ENCODE measurements at places on chromosomes 11 and 22.

- DNase-seq, result no peak
Measured at GRCh38 chr11:19984048-19984742, 176.1 kb downstream of the DBX1 start.

GRCh38 chr22:48188231-48188721 is 1425.8 kb downstream of the TBC1D22A start:
- DNase-seq, result no peak

DNA sequence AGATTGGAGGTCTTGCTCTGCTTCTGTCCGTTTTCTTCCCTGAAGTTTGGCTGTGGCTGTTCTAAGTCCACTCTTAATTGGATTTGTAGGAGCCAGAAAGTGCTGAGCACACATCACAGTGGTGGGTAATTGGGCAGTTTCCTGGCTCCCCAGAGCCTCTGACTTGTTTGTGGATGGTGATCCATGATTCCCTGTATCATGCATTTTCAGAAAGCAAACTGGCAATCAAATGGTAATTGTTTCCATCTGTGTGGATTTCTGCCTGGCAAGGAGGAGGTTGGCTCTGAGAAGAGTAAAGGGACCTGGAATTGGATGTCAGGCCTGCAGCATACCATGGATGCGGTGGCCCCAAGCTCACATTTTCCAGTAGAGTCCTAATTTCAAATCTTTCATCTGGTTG is 49.5 kb downstream of the PPFIBP2 start:
- DNase-seq, result no peak

DNA sequence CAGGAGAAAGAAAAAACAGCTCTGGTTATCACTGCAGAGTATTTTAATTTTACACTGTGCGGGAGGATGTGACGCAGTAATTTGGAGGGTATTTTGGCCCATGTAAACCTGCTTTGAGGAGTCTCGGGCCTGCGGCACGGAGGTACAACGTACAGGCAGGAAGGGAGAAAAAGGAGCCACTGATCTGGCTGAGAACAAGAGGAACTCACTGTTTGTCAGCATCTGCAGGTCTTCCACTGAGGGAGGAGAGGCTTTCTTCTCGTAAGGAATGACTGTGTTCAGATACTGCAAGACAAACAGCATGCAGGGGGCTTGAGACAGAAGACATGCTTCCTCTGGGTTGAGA is 44.0 kb downstream of the FEZ1 start:
- DNase-seq, result no peak

DNA sequence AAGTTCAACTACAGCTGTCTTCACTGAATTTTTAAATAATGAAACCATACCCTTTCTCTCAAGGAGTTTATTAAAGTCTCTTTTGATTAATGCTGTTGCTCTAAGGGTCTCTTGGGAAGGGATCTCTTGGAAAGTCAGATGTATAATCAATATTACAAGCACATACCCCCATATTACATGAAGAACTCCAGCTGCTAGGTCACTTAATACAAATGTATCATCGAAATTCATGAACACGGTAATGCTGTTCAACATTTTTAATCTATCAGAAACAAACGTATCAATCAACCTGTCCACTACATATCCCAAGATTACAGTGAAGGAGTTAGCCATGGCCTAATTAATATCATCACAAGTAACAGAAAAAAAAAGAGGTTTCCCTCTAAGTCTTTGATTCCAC is 383.2 kb upstream of the ARHGAP42 start:
- DNase-seq, result no peak

GRCh38 chr11:115500547-115501501 is 3.4 kb downstream of the CADM1 start:
- peak; percentile 46 for DNase-seq

DNA sequence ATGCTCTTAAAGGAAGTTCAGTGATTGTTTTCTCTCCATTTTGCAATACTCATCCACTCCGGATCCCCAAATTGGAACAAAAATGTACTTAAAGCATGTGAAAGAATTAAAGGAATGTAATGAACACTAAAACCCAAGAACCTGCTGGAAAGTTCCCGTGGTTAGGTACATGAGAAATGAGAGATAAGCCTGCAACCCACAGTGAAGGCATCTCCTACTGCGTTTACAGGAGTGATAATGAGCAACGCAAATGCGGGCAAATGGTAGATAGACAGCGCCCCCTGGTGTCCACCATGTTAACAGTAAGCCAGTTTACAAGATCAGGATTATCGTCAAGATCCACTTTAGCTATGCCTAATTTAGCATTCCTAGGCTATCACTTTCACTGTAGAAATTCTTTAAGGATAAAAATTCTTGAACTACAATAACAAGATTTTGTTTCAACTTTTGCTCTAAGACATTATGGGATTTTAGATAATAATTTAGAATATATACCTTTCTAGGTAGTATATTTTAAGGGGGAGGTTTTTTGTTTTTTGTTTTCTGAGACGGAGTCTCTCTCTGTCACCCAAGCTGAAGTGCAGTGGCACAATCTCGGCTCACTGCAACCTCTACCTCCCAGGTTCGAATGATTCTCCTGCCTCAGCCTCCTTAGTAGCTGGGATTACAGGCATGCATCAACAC is 29.9 kb downstream of the ALG9 start:
- peak; percentile 97 for DNase-seq

DNA sequence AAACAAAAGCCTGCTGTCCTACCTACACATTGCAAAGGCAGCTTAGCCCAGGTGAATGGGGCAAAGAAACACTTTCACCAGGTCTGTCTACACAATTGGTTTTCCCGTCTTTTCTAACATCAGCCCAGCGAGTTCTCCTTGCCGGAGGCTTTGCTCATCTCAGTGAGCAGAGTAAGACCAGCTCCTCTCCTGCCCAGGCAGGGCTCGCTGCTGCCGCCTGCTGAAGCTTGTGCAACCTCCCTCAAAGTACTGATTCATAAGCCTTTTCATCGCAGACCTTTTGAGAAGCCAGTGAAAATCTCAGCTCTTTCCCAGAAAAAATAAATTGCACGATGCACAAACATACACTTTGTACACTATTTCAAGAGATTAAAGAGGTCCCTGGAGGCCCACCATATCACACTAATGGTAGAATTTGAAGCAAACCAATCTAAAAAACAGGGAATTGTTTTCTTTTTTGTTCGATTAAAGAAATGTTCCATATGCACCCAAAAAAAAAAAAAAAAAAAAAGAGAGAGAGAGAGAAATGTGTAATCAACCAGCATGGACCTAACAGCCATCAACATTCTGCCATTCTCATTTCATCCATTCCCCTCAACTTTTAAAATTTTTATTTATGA is 328.1 kb upstream of the MPPED2 start:
- peak; percentile 39 for DNase-seq

DNA sequence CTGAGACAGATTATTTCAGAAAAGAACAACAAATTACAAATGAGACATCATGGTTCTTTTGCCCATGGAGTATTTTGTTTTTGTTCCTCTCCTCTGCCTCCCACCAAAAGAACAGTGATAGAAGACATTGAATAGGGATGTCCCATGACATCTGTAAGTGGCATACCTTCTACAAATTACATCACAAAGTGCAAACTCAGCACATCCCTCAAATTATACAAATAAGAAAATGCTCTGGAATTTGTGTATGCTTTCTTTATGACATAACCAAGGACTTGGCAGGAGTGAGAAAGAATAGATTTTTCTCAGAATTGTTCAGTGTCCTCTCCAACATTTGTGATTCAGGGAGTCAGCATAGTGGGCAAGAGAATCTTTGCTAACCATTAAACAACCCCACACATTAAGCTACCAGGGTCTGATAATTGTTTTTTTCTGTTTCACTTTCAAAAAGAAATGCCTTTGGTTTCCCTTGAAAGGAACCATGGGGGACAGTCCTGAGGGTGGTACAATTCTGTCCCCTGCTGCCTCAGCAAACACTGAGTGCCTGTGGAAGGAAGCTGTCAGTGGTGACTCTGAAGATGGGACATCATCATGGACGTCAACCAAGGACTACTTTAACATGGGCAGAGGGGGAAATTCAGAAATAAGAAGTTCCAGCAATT is 430.3 kb downstream of the AASDHPPT start:
- no peak for DNase-seq

- DNase-seq, result no peak
Measured at GRCh38 chr11:80327956-80328614, 887.3 kb upstream of the TENM4 start.

DNA sequence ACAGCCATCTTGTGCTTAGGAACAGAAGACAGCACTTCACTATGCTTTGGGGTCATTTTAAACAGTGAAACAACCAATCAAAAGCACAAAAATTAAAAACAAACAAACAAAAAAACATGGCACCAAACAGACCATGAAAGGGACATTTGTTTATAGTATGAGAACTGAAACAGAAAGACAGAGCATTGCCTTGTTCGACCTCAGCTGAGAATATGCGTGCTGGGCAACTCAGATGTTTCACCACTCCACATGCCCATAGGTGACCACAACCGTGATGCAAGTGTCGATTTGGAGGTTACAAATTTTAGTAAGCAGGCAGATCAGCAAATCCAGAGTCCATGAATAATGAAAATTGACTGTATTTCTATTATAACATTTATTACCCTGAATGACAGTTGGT is 30.0 kb downstream of the NNMT start:
- no peak for DNase-seq

DNA sequence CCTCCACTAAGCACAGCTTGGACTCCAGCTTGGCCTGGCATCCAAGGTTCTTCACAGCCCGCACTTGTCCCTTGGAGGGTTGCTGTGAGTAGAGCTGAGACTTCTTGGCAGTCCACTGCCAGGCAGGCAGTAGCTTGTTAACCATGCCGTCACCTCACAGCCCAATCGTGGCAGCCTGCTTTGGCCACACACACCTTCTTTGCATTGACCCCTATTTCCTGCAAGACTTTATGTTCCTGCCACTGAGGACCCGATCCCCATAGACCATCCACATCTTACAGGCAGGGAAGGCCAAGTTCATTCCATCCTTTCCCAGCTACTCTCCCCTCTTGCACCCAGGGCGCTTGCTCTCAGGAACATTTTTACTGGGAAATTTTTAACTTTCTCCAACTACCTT is 2.5 kb upstream of the PYGM start:
- DNase-seq, result peak; percentile 61

- no peak for DNase-seq
Measured at GRCh38 chr22:23938328-23939016, 22.5 kb downstream of the GSTT2B start.

- no peak for DNase-seq
Measured at GRCh38 chr11:31881825-31882224, 70.7 kb upstream of the PAX6 start.

- DNase-seq, result no peak
Measured at GRCh38 chr11:416051-416756, 1.4 kb upstream of the SIGIRR start.

DNA sequence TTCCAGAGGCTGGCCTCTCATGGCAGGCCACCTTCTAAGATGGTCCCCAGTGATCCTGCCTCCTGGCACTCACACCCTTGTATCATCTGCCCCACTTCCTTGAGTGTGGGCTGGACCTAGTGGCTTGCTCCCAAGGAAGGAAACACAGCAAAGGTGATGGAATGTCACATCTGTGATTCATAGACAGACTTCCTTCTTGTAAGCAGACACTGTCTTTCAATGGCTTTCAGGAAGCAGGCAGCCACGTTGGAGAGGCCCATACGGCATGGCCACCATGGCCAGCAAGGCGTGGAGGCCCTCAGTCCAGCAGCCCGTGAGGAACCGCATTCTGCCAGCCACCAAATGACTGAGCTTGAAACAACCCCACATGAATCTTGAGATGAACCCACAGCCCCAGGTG is 11.3 kb downstream of the LMO1 start:
- no peak for DNase-seq

DNA sequence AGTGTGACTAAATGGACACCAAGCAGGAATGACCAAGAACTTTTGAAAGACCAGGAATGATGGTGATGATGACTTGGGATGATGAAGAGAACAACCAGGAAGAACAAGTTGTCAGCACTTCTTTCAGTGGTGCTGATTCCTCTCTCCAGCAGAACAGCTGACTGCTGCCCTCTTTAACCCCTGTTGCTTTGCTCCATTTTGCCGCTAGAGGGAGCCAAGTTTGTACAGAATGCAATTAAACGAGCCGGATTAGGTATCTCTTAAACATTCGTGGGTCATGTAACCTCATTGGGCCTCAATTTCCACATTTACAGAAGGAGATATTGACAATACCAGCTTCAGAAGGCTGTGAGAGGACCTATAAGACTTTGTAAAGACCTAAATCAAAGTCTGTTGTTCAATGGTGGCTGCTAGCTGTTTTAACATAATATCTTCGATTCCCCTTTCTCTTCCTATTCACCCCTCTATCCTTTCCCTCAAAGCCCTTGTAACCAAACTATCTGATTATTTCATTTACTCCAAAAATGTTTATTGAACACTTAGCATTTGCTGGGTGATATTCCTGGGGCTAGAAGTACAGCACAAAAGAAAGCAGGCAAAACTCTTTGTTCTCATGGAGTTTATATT is 1.9 kb downstream of the OR4S1 start:
- peak; percentile 22 for DNase-seq

- no peak for DNase-seq
Measured at GRCh38 chr11:125566235-125566634, 3.0 kb upstream of the EI24 start.

- no peak for DNase-seq
Measured at GRCh38 chr11:86482692-86483091, 108.0 kb downstream of the CCDC81 start.

GRCh38 chr22:48496226-48496845 is 1331.3 kb downstream of the BRD1 start:
- DNase-seq, result no peak

- DNase-seq, result no peak
Measured at GRCh38 chr11:67544616-67545242, 21.5 kb upstream of the CABP2 start.

DNA sequence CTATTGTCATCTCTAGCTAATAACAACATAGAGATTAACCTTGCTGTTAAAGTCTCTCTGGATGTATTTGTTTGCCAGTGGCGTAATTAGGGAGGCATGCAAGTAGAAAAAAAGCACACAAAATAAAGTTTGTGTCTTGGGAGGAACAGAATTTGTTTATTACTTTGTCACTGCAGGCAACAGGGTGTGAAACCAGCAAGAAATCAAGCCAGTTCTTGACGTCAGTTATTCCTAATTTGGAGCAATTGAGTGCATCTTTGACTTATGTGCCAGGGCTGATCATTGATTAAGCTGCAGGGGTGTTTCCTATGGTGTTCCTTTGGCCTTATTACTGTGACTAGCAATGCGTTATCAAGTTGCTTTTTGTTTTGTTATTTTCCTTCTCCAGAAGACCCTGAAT is 751.0 kb downstream of the KCNA4 start:
- DNase-seq, result no peak

DNA sequence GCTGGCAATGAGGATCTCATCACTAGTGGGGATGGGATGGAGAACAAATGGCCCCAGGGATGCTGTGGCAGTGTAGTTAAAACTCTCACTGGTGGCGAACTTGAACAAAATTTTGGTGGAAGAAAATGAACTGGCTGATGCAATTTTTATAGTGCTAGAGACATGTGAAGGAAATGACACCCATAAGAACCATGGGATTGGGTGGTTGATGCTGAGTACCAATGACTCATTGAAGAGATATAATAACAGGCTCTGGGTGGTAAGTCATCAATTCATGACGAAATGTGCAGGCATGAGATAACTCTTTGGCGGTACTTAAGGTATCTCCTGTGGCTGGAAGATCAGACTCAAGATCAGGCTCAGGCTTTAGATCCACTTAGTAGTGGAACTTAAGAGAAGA is 172.9 kb upstream of the DDI1 start:
- DNase-seq, result no peak

- DNase-seq, result no peak
Measured at GRCh38 chr11:120869097-120869496, 154.8 kb upstream of the TBCEL start.

GRCh38 chr11:126152586-126152985 is 58.9 kb downstream of the RPUSD4 start:
- DNase-seq, result no peak
